Dermis lymphatic vessel endothelial cell (primary cell): ENCODE measurements at places on chromosomes 1 and 21. TPM values are rescaled to one million over a fixed set of nuclear protein-coding genes. Genes with fewer than 3 reads are reported as not detected.

The RNU1-3 gene
- under 0.01 and 8,230 TPM in 2 replicates for total RNA-seq

The PRR9 gene
- not detected in 2 replicates for total RNA-seq

The AMY1B gene
- not detected in 2 replicates for total RNA-seq

The CD247 gene
- total RNA-seq: 0.11 TPM in 1 of 2 replicates, not detected in the other

The OR14A2 gene
- total RNA-seq: not detected in 2 replicates

The TRIM46 gene
- total RNA-seq: 1.1 and 1.3 TPM in 2 replicates

The TNFAIP8L2 gene
- total RNA-seq: 0.11 TPM in 1 of 2 replicates, not detected in the other

The F13B gene
- total RNA-seq: not detected in 2 replicates

The FCGR2B gene
- not detected in 2 replicates for total RNA-seq

The DNASE2B gene
- total RNA-seq: not detected in 2 replicates

The LCE1B gene
- not detected in 2 replicates for total RNA-seq

The CRNN gene
- not detected in 2 replicates for total RNA-seq

The TRIM62 gene
- total RNA-seq: 1.4 and 2.1 TPM in 2 replicates

The BSND gene
- total RNA-seq: not detected in 2 replicates

The CLDN14 gene
- under 0.01 TPM in 1 of 2 replicates, not detected in the other for total RNA-seq

The WNT2B gene
- total RNA-seq: 1.0 and 1.1 TPM in 2 replicates

The ADORA1 gene
- not detected in 2 replicates for total RNA-seq

The MPZ gene
- total RNA-seq: 1.3 and 1.7 TPM in 2 replicates
